ENCODE measurements at places on chromosomes 12 and 14.
A peak's percentile ranks its signal among the peaks of the same experiment; 100 is the strongest.

DNA sequence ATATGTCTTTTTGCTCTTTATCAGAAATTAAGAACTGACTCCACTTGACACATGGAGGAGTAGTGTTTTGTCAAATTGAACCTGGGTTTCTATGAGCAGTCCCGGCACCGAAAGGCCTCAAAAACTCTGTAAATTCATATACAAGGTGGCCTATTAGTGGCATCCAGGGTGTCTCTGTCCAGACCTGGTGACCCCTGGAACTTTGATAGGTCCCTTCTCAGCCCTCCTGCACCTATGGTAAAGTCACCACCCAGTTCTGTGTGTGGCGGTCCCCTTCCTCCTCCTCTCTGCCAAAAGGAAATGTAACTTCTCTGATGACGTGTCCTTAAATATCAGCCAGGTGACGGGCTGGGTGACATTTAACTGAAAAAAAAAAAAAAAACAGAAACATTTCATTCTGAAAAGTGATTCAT, 204.0 kb upstream of the FOXN3 start:
- DNase-seq: no peak

- no peak for DNase-seq
Measured at GRCh38 chr12:6827982-6828780, at the start of gene P3H3. Gene P3H3 (plus strand): TSS chr12:6828407. CDS start chr12:6828441, 34 bp downstream.

- DNase-seq: no peak
Measured at GRCh38 chr14:46550836-46551235, 100.7 kb downstream of the RPL10L start.

DNA sequence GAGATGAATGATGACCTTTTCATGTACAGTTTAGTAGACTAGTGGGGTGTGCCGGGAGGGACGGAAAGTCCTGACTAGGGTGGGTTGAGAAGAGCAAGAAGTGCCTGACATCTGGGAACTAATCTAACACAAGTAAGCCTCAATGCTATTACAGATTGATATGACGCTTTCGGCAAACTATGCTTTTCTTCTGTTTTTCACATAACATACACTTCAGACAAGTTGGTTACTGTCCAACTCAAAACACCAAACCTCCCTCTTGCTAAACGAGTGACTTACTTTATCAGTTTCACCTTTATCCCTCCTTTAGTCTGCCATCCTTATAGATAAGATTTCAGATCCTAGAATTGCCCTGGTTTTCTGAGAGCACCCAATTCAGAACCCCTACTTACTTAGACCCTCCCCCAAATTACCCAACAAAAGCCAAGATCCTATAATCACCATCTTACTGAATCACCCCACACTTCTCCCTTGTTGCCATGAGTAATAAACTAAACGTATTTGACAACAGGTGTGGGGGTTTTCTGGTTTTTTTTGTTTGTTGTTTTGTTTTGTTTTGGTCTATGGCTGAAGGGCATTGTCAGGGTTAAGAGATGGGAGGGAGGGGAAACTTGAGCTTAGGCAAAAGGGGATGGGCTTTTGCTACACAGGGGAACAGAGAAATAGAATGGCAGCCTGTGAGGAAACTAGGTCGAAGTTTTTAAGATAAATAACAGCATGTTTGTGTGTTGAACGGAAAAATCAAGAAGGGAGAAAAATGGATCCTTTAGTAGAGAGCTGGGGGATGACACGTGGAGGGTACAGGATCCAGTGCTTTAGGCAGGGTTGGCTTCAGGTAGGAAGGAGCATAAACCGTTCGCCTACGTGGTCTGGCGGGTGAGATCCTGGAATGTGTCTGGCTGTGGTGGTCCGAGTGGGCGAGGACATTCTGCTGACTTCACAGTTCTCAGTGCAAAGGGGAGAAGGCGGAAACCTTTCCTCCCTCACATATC, 6.1 kb upstream of the PSMA3 start:
- DNase-seq: no peak

- DNase-seq: no peak
Measured at GRCh38 chr14:60196291-60196690, 31.1 kb upstream of the DHRS7 start.

- peak; percentile 62 for DNase-seq
Measured at GRCh38 chr14:52951681-52952554, 1.1 kb upstream of the FERMT2 start.

DNA sequence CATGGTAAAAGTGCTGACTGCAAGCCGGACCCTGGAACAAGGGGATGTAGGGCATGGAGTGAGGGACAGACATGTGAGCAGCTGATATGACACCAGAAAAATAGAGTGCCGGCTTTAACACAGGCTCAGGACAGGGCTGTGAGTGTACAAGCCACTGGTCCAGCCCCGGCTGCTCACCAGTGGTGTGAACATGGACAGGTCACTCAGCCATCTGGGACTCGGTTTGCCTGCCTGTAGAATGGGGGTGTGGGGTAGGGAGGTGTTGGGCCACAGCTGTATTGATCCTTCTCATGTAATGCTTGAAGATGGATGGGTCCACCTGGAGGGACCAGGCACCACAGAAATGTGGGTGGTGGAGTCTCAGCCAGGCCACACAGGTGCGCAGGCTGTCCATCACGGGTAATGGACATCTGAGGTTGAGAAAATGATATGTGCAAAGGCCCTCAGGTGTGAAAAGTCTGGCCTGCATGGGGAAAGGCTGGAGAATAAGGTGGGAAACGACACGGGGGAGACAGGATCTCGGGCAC, 10.6 kb upstream of the KRT74 start:
- no peak for DNase-seq

DNA sequence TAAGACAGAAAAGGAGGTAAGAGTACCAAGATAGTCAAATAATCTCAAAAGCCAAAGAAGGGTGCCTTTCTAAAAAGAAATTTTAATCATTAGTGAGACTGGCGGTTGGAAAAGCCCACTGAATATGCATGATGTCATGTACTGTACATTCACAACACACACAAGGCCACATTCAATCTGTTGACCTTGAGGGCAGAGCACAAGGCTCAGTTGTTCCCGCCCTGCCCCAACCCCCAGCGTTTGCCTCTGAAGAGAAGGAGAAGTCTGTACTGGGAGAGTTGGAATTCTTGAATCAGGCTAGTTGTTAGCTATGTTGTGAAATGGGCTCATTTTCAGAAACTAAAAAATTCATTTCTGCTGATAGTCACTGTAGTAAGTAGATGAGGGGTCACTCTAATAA, 50.2 kb upstream of the NID2 start:
- DNase-seq: no peak

- no peak for DNase-seq
Measured at GRCh38 chr12:53466640-53467039, 14.7 kb downstream of the PCBP2 start.

DNA sequence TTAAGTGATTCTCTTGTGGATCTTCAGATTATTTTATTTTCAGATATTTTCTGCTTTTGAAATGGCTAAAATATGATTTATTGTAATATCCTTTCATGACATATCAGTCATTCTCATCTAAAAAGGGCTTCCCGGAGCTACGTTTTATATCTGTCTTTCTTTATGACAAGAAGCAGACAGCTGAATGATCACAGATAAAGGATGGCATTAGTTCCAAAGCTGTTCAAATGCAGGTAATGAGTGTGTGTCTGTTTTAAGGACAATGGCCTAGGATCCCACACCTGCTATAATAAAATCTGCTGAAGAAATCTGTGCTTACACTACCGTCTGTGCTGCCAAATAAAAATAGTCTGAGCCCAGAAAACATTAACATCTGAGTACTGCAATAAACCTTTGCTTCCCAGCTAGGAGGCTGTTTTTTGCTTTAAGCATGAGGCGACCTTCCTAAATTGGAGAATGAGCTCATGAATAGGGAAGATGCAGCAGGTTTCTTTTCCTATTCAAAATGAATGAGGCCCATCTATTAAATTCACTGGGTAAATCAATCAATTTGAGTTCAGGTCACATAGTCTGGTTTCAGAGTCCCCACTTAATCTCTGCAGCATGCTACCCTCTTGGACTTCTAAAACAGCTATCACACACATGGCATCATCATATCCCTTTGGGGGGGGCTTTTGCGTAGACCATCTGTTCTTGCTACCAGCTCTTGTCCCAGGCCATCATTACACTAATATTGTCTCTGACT, 498.5 kb downstream of the NELL2 start:
- DNase-seq: no peak

DNA sequence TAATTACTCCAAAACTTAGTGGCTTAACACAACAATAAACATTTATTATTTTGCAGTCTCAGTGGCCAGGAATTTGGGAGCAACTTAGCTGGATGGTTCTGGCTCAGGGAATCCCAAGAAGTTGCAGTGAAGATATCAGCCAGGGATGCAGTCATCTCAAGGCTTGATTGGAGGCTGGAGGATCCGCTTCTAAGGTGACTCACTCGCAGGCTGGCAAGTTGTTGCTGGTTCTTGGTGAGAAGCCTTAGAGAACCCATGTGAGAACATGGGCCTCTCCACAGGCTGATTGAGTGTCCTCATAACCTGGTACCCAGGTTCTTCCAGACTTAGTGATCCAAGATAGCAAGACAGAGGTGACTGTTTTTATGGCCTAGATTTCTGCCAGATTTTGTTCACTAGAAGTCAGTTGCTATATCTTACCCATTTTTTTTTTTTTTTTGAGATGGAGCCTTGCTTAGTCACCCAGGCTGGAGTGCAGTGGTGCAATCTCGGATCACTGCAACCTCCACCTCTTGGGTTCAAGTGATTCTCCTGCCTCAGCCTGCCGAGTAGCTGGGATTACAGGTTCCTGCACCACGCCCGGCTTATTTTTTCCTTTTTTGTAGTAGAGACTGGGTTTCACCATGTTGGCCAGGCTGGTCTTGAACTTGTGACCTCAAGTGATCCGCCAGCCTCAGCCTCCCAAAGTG, 32.5 kb downstream of the BRMS1L start:
- no peak for DNase-seq

DNA sequence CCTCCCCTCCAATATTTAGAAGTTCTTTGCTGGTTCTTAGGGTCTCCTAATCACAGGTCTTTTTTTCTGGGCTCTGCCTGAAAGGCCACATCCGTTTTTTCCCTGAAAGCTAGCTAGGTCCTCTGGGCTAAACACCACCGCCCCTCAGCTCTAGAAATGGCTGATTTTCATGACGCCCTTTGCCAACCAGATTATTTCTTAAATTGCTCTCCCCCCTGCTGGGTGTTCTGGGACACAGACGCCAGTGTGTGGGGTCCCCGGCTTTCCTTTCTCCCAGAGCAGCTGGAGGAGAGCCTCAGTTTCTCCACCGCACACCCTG, 45.3 kb upstream of the ATP23 start:
- DNase-seq: no peak

DNA sequence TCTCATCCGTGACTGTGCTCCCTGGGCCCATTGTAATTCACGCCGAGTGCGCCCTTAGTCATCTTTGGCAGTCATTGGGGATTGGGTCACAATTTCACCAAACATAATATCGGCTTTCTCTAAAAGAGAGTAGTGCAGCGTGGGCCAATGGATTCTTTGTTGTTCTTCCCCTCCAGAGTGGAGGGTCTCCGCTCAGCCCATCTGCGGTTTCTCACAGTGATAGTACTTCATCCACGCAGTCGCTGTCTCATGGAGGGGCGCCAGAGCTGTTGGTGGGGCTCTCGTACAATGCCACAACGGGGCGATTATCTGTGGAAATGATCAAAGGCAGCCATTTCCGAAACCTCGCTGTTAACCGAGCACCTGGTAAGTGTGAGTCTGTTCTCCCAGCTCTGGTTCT, 321.8 kb downstream of the SNAPC1 start:
- DNase-seq: no peak

- no peak for DNase-seq
Measured at GRCh38 chr12:19539836-19540235, 100.5 kb downstream of the AEBP2 start.

- DNase-seq: no peak
Measured at GRCh38 chr12:71441836-71442566, 2.4 kb downstream of the LGR5 start.

DNA sequence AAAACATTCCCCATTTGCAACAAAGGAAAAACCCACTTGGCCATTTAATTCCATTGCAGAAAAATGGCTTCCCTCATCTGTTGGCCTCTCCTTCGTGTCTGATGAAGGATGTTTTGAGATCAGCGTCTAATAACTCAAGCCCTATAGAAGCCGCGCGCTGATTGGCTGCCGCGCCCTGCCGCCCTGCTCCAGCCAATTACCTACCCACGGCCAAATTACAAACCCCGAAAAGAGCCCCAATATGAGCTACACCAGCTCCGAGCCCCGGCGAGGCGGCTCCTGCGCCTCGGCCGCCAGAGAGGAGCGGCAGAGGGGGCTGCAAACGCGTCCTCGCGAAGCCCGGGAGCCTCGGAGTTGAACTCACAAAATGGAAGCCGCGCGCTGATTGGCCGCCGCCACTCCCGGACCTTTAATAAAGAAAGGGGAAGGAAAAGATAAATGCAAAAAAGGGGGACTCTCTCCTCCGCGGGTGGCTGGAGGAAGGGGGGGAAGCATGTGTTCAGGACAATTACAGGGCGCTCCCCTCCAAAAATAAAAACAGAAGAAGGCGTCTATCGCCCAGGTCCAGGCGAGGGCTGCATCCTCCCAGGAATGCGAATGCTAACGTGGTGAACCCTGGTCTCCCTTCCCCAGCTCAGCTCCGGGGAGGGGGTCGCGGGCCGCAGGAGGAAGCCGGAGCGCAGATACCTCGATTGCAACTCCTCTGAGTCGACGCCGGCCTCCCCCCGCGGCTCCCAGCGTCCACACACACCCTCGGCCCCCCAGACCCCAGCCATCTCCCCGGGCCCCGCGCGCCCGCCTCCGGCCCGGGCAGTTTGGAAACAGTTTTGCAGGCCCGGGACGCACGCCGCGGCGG, 738 bp upstream of the SETD1B start:
- peak; percentile 93 for DNase-seq

GRCh38 chr12:50325890-50326391, 42.6 kb upstream of the LIMA1 start:
- no peak for DNase-seq

- no peak for DNase-seq
Measured at GRCh38 chr12:125431516-125431915, 366.3 kb downstream of the AACS start.

- DNase-seq: no peak
Measured at GRCh38 chr12:18897823-18898222, 159.9 kb downstream of the CAPZA3 start.

DNA sequence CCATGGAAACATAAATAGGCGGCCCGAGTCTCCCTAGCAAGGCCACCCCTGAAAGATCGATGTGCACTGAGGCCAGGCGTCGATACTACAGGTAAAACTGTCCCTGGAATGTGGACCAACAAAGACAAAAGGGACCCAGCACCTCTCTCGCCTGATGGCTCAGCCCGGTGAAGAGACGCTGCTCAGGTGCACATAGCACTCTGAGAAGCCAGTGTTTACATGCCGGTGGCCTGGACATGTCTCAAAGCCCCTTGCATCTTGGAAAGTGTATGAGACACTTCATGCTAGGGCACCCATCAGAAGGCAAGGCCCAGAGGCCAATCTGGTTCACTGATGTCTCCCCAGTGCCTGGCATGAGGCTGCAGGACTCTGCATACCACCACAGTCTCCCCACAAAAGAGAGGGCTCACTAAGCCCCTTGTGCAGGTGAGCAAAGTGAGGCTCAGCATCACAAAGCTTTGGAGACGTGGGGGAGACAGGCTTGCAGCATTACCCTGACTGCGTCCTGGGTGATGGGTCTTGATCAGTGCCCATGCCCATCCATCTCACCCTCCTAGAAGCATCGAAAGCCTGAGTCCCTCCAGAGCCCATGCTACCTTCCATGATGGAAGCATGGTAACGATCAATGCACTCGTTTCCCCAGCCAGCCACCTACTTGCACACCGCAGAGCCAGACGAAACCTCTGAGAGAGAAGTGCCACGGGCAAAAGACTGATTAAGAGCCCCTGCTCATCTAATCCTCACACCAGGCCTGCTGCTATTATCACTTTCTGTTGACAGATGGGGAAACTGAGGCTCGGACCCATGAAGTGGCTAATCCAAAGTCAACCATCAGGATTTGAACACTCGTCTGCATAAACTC, 16.1 kb downstream of the BCL11B start:
- no peak for DNase-seq

Data from AG09319 (cell line).